ENCODE measurements at places on chromosomes 16 and 17.

DNA sequence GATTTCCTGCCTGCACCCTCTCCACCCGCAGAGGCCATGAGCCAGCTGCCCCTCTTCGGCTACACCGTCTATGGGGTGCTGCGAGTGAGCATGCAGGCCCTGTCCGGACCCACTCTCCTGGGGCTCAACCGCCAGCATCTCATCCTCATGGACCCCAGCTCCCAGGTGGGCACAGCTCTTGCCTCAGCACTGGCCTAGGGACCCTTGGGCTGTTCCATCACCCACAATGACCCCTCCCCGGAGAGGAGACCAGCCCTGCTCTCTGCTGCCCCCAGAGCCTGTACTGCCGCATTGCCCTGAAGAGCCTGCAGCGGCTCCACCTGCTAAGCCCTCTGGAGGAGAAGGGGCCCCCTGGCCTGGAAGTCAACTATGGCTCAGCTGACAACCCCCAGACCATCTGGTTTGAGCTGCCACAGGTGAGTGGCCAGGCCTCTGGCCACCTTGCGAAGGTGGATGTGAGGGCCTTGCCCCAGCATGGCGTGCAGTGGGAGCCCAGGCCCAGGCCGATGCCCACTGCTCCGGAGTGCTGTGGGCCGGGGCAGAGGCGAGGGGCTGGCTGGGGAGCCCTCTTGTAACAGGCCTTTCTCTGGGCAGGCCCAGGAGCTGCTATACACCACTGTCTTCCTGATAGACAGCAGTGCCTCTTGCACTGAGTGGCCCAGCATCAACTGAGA is 7.3 kb upstream of the SMIM5 start:
- DNase-seq, result no peak

DNA sequence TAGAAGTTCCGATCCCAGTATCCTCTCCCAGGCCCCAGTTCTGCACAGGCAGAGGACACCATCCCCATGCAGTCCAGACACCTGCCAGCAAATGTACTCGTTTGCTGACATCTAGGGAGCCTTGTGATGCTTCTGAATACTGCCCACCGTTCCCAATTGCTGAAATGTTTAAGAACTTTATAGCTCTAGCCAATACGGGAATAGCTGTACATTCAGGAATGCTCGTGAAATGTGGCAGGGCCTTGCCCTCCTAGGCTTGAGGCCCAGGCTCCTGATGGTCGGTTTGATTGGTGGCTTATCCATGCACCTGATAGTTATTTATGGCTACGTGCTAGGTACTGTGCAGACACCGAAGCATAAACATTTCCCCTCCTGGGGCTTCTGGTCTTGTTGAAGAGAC is 255.5 kb downstream of the PRKCA start:
- no peak for DNase-seq

DNA sequence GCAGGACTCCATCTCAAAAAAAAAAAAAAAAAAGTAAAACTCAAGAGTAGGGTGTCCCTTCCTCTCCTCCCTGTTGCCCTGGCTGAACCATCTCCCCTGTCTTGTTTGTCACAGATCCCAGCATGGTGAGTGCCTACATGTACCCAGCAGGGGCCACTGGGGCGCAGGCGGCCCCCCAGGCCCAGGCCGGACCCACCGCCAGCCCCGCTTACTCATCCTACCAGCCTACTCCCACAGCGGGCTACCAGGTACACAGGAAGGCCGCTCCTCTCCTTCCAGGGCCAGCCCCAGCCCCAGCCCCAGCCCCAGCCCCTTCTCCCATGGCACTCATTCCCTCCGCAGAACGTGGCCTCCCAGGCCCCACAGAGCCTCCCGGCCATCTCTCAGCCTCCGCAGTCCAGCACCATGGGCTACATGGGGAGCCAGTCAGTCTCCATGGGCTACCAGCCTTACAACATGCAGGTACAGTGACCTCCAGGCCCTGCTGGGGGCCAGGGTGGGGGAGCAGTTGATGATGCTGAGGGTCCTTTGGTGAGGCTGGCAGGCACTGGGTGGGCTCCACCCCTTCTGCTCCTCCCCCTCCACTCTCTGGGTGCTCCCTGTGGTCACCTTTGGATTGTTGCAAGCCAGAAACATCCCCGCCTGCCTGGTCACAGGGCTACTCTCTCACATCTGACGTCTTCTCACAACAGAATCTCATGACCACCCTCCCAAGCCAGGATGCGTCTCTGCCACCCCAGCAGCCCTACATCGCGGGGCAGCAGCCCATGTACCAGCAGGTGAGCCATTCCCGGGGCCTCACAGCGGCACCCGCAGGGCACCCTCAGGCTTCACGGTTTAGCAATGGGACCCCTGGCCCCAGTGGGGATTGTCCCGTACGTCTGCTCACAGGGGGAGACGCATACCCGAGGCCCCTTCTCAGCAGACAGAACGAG is 2.5 kb upstream of the MRPL12 start:
- no peak for DNase-seq

DNA sequence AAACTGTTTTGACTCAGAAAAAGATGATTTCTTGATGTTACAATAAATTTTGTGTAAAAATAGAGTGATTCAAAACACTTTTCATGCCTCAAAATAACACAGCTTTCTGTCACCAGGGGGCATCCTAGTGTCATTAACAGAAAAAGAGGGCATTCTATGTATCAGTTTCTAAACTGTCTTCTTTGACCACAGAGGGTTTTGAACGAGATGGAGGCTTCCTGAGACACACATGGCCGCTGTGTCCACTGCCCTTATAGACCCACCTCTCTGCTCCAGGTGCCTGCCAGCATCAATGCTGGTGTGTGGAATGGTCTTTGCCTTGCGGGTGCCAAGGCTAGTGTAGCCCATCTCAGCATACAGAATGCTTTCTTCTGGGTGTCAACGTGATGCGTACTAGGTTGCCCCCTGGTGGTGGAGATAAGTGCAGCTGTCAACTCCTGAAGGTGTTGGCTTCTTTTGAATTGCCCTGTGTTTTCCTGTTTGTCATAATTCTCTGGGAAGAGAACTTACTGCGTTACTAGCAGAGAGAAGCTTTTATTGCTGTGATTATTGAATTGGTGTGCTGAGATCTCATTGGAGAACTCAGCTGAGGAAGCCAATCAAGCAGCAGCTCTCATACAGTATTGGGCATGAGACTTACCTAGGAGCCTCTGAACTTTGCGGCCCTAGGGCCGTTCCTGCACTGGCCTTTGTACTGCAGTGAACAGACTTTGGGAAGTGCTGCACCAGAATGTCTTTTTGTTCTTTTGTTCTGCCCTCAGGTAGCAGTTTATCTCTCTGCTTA is 38.6 kb downstream of the USP10 start:
- DNase-seq, result peak; percentile 32

DNA sequence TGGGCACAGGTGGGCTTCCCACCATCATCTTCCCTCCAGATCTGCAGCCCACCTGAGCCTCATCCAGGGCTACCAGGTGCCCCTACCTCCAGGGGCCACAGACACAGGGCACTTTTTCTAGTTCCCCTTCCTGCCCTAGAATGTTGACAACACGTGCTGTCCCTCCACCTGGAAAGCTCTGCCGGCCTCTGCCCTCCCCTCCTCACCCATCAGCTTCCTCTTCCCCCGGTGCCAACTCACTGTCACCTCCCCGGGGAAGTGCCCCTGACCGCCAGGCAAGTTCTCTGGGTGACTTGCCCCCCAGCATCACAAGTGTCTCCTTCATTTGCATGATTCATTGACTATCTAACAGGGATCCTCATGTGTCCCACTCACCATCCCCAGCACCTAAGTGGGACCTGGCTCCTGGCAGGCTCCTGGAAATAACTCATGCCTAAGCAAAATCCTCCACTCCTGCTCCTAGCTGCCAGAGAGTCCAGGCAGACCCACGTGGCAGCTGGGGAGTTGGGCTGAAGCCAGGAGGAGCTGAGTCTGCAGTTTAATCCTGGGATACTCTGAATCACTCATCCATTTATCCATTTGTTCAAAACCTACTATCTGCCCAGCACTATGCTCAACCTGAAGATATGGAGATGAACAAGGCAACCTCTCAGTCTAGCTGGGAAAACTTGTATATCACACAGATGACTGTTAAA is 304.4 kb downstream of the FOXL1 start:
- DNase-seq, result no peak

DNA sequence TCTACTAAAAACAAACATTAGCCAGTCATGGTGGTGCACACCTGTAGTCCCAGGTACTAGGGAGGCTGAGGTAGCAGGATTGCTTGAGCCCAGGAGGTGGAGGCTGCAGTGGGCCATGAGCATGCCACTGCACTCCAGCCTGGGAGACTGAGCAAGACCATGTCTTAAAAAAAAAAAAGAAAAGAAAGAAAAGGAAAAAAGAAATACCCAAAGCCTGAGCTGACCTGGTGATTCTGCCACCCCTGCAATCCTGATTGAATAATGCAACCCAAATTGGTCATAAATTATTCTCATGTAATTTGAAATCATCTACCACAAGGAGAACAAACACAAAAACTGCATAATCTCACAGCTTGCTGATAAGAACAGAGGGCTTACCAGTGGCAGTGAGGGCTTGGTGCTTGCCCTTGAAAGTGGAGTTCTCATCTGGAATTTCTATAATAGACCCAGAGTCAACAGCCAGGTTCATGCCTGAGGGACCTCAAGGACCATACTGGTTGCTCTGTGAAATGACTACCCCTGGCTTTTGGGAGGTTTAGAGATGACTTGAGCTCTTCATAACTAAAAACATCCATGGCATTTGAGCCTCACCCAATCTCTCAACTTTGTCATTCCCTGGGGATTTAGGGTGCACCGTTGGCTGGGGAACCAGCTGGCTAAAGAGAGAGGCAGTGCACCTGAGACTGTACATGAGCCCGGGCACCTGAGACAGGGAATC is 35.4 kb upstream of the TMC5 start:
- DNase-seq, result no peak

DNA sequence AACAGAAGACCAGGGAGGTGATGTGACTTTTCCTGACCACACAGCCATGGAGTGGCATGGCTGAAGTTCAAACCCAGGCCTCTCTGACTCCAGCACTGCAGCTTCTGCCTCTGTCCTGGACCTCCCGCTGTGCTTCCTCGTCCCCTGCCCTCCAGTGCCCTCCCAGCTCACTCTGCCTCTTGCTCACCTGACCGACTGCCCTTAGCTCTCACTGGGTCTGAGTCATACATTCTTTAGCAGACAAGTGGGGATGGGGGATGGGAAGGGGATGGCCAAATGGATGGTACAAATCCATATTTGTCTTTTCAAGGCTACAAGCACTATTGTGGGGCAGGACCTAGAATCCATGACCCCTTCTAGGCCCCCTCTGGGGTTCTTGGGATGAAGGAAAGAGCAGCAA is 33.0 kb downstream of the PITPNM3 start:
- DNase-seq, result no peak

- DNase-seq, result peak; percentile 76
Observed at GRCh38 chr17:32659419-32659842, 172.6 kb downstream of the CDK5R1 start.

- no peak for DNase-seq
Observed at GRCh38 chr16:8919089-8919933, 37.2 kb downstream of the LITAFD start.

GRCh38 chr17:2395258-2396181 is 5.3 kb downstream of the MNT start:
- no peak for DNase-seq

DNA sequence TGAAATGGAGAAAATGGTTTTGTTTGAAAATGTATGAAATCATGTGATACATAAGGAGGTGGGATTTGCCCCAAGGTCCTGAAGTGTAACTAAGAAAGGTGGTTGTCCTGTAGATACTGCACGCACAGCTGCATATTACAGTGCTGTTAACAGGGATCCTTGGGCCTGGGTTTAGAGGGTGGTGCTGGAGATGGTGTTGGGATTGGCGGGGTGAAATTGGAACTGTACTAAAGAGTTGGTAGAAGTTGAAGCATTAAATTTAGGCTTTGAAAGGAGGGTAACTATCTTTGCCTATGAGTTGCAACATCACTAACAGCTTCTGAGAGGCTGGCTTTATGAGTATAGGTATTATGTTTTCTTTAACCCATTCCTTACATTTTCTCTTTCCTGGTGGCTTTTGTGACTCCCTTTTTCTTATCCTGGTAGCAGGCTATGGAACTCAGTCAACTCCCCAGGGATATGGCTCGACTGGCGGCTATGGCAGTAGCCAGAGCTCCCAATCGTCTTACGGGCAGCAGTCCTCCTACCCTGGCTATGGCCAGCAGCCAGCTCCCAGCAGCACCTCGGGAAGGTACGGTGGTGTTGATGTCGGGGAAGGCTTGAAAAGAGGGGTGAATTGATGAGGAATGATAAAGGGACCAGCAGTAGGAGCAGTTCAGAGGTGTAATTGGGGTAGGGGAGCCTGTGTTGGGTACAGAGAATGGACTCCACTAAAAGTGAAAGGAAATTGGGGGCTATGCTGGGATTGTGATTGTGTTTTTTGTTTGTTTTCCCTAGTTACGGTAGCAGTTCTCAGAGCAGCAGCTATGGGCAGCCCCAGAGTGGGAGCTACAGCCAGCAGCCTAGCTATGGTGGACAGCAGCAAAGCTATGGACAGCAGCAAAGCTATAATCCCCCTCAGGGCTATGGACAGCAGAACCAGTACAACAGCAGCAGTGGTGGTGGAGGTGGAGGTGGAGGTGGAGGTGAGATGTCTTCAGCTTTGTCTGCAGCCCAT is 3.8 kb downstream of the FUS start:
- DNase-seq, result no peak

DNA sequence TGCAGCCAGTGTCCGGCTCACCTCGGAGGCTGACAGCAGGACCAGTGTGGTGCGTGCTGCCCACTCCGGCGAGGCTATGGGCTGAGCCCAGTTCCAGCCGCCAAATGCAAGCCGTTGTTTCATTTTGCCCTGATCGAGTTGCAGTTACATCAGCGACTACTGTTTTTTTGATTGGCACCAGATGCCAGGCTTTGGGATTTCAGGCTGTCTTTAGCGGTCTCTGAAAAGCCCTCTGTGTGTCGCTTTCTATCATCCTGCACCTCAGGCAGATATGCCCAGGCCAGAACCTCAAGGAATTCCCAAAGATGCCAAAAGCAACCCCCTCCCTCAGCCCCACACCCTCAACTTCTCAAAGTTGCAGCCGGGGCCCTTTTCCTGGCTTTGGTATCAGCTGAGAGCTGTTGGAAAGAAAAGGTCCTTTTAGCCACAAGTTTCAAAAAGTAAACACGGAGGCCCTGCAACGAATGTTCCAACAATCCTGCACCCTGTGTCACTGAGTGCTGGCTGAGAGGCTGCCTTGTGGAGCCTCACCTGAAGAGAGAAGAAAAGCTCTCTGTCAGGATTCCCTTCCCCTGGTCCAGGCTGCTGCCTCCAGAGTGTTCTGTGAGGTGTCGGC is 58.9 kb downstream of the WWP2 start:
- no peak for DNase-seq

GRCh38 chr17:78910497-78911284 is 7.7 kb upstream of the CEP295NL start:
- no peak for DNase-seq
